CD4-positive, alpha-beta T cell treated with Interleukin-21 for 1 hour (primary cell): ENCODE measurements at places on chromosomes 1 and 21.

DNA sequence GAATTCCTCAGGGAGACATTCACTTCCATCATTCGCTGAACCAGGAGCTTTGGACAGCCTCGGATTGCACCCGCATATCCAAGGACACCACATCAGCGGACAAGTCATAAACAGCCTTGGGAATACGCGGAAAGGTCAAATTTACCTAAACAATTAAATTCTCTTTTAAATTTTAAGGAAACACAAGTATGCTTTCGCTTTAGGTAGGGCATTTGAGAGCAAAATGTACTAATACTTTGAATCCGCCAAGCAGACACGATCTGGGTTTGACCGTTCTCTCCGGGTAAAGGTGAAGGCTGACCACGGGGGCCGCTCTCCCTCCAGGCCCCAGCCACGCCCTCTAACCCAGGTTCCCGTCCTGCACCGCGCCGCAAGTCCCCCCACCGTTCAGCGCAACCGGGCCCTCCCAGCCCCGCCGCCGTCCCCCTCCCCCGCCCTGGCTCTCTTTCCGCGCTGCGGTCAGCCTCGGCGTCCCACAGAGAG lies 479 bp upstream of the ACADM start:
- peak; percentile 64 for DNase-seq

DNA sequence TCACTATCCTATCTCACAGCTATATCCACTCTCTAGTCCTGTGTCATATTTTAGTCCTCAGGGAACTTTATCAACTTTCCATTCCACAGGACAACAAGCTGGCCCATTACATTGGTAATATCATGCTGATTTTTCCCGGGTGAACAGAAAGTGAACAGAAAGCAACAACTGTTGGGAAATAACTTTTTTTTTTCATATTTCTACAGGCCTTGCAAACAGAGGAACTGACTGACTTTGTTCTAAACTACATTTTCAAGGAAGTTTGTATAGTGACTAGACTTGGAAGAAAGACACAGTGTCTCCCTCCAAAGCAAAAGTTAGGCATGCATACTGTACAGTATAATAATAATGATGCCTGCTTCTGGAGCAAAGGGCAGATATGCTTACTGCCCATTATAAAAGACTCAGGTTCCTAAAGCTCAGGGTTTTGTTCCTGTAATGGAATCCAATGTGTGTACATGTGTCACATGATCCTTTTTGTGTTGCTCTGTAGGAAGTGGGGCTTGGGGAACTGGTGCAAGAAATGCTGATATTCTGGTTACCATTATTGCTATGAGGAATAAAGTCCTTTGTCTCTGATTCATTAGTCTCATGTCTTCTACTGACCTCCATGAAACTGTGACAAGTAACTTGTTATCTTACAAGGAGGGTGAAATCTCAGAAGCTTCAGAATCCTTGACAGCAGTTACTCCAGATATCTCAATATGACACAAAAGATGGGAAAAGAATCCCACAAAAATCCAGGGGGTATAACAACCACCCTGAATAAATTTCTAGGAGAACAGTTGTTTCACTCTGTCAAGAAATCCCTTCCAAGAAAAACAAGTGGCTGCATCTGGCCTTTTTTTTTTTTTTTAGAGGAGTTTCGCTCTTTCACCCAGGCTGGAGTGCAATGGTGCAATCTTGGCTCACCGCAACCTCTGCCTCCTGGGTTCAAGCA lies 17.7 kb upstream of the NTPCR start:
- no peak for DNase-seq

- no peak for DNase-seq
These were observed 8.7 kb upstream of the COX20 start for GRCh38 chr1:244826712-244827111.

DNA sequence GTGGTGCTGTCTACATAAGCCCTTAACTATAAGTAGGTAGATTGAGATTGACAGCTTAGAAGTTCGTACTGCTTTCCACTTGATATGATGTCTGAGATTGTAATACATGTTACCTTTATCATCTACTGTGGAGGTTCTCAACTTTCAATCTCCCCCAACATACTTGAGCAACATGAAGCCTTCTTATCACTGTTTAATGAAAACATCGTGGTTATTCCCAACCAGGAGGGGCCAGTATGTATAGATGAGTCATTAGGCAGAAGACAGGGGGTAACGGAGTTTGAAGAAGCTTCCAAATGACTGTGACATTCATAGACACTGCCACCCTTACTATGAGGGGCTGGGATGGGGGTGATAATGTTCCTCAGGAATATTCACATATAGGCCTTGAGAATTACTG lies 36.0 kb downstream of the CENPF start:
- no peak for DNase-seq

DNA sequence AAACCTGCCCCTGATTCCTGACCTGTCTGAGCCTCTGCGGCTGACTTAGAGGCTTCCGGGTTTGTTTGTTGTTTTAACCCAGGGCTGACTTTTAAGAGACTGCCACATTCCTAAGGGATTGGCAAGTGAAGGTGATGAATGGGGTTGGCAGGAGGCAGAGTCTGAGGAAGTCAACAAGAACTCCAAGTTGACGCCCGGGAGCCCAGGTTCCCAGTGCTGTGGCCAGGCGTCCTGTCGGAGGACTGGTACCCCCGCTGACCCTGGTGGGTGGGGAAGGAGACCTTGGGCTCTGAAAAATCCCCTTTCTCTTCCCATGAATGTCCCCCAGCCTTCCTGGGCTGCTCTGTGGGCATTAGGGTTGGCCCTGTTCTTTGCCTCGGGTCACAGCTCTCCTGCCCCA lies 19.7 kb upstream of the EPS8L3 start:
- no peak for DNase-seq

GRCh38 chr1:91803847-91804545 lies 82.0 kb downstream of the TGFBR3 start:
- DNase-seq = peak; percentile 85

DNA sequence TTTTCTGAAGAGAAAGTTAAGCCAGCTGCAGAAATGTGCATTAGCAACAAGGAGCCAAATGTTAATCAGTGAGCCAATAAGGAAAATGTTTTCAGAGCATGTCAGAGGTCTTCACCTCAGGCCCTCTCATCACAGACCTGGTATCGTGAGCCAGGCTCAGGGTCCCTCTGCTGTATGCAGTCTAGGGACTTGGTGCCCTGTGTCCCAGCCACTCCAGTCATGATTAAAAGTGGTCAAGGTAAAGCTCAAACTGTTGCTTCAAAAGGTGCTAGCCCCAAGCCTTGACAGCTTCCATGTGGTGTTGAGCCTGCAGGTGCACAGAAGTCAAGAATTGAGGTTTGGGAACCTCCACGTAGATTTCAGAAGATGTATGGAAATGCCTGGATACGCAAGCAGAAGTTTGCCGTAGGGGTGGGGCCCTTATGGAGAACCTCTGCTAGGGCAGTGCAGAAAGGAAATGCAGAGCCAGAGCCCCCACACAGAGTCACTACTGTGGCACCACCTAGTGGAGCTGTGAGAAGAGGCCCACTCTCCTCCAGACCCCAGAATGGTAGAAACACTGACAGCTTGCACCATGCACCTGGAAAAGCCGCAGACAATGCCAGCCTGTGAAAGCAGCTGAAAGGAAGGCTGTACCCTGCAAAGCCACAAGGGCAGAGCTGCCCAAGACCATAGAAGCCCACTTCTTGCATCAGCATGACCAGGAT lies 1128.7 kb downstream of the AMY1C start:
- no peak for DNase-seq

DNA sequence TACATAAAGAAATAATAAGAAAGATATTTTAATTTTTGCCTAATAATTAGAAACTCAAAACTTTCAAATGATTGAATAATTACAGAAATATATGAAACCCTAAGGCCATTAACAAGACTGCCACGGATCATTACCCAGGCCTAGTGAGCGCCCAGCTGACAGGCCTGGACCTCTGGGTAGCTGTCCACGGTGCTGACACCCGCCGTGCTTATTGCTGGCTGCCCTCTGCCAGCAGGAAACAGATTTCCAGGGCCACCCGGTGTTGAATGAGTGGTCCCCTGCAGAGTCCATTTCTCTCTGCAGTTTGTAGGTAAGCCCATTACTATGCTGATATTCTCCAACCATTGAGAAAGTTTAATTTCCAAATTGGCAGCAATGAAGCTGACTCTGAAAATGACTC lies 254.4 kb upstream of the GJB5 start:
- DNase-seq = no peak

GRCh38 chr1:200738327-200738948 lies at the start of gene CAMSAP2:
Gene CAMSAP2 (plus strand): TSS chr1:200738893. CDS start chr1:200739828, 935 bp downstream.
- peak; percentile 68 for DNase-seq

DNA sequence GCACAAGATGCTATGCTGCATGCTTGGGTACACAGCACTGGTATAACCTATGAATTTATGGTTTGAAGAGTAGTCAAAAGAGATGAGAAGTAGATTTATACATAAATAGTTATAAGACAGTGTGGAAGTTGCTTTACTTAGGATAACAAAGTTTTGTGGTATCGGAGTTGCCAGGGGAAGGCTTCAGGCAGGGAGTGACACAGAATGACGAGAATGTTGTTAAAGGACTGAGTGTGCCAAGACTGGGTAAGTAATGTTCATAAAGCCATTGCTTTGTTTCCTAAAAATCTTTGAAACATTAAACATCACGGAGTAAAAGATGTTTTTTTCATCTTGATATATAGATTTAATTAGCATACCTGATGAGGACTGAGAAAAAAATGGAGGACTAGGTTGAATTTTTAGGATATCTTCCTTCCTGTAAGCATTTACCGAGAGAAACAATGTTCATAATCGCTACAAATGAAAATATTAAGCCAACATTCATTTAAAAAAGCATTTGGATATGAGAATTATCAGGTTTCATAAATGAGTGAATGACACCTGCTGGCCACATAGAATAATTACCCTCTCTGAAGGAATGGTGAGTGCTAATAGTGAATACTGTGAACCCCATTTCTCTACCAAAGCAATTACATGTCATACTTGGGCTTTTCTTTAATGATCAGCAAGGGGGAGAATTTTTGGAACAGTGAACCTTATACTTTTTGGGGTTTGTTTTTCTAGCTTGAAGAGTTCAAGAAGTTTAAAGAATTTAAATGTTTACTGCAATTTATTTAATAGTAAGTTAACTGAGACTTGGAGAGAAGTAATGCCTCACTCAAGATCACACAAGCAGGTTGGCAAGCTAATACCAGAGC lies 28.4 kb downstream of the EXTL2 start:
- peak; percentile 36 for DNase-seq

DNA sequence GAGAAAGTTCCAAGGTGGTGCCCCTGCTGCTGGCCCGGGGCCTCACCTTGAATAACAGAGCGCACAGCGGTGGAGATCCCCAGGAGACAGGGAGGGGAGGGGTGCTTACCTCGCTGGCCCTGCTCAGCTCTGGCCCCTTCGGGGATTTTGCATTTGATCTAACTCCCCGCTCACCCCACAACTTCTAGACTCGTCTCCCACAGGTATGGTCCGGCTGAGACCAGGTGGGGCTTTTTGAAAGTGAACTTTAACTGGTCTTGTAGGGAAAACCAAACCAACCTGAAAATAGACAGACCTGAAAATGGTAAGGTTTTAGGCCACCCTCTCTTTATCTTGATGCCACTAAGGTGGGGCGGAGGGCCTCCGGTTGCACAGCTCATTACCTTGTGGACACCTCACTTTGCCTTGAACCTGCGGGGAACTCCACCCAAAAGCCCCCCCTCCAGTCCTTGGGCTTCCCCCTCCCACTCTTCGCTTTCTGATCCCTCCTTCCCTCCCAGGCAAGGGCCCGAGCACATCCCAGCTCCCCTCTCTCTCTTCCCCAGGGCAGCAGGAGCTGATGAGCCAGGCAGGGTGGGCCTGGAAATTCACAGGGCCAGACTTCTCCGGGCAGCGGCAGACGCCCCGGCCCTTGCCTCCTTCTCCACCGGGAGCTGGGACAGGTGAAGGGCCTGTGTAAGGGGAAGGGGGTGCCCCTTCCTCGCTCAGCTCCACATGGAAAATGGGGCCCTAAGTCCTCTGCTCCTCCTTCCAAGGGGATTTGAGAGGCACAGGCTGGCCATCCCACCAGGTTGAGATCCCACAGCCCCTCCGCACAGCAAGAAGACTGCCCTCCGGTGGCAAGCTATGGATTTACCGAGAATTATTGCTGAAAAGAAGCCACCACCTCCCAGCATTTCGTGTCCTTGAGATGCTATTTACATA lies 16.1 kb downstream of the TNFRSF8 start:
- peak; percentile 55 for DNase-seq

GRCh38 chr21:41357546-41357945 lies 4.3 kb upstream of the MX2 start:
- no peak for DNase-seq

- no peak for DNase-seq
These were observed 308.8 kb downstream of the AJAP1 start for GRCh38 chr1:4963251-4963650.

DNA sequence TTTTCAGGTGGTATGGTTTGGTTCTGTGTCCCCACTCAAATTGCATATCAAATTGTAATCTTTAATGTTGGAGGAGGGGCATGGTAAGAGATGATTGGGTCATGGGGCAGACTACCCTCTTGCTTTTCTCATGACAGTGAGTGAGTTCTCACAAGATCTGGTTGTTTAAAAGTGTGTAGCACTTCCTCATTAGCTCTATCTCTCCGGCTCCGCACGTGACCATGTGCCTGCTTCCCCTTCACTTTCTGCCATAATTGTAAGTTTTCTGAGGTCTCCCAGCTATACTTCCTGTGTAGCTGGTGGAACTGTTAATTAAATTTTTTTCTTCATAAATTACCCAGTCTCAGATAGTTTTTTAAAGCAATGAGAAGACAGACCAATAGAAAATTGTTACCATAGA lies 843.2 kb downstream of the AMY1C start:
- no peak for DNase-seq
